ENCODE measurements at places on chromosomes 16 and 17. TPM values are rescaled to one million over a fixed set of nuclear protein-coding genes. Genes with fewer than 3 reads are reported as not detected.

DNA sequence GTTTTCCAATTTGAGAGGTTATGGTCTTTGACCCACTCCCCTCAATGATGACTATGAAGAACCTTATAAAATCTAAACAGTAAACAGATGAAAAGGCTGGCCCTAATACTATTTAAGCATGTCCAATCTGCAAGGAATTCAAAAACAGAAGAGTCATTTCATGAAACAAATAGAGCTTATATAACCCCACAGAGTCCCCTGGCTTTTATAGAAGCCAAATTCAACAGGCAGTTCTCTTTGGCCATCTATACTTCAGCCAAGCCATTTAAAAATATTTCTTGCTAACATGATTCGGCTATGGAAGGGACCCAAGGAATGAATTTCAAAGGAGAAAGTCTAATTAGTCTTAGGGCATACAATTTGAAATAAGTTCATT, 43.4 kb downstream of the SPOP start:
- DNase-seq: no peak

DNA sequence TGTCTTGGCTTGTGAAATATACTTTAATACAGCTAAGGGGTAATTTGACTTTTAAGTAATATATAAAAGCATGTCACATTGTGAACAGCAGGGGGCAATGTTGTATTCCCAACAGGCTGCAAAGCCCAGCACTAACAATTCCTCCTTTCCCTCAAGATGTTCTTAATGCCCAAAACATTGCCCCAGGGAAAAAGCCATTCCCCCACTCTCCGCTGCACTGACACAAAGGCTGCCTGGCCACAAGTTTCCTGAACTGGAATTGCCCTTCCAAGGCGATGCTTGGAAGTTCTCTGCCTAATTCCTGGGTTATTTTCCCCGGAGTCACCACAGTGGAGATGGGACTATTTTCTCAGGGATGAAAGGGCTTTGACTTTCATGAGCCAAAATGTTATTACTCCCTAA, 27.2 kb downstream of the CLEC16A start:
- peak; percentile 69 for DNase-seq

Gene KRT36
- polyA plus RNA-seq: not detected

GRCh38 chr16:17377360-17378324, 93.1 kb downstream of the XYLT1 start:
- DNase-seq: no peak

- no peak for DNase-seq
Measured at GRCh38 chr16:86078121-86078600, 179.2 kb downstream of the IRF8 start.

Gene DPEP3
- not detected for polyA plus RNA-seq

DNA sequence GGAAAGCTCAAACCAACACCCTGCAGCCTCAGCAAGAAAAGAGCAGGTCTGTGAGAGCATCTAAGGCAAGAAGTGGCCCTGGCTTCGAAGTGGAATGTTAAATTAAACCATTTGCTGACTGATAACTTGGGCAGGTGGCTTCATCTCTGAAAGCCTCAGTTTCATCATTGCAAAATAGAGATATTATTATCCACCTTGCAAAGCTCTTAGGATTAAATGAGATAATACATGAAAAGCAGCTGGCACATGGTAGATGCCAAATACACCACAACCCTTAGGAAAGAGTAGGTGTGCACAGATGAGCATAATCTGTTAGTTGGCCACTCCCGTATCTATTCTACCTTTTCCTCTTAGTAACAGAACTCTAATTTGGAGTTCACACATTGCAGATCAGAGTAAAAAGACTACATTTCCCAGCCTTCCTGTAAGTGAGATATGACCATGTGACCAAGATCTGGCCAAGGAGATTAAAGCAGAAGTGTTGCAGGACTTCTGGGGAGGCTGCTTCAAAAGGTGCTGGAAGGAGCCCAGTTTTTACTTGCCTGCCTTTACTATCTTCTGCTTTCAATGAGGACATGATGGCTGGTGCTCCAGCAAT, 288.7 kb downstream of the SOX9 start:
- no peak for DNase-seq

DNA sequence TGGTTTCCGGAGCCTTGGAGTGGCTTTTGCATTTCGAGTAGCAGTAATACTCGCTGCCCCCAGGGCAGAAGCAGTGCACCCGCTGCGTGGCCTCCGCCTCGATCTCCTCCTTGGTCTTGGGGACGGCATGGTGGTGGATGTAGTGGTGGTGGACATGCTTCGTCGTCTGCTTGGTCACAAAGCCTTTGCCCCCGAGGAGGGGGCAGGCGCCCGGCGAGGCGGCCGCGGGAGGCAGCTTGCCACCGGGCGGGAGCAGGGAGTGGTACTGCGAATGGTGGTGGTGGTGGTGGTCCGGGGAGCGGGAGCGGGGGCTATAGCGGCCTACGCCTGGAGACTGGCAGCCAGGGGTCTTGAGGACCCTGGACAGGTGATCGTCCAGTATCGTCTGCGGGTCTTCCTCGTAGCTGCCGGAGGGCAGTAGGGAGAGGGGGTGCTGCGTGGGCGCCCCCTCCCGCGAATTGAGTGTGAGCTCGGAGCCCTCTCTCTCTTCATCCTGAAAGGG, 24.1 kb downstream of the AXIN2 start:
- DNase-seq: no peak

- no peak for DNase-seq
Measured at GRCh38 chr17:28857905-28858800, 3.3 kb downstream of the ERAL1 start.

Gene STAT5A
- polyA plus RNA-seq: 1.2 TPM

Data from mammary epithelial cell (primary cell).